ENCODE measurements at places on chromosomes 11 and 22.

DNA sequence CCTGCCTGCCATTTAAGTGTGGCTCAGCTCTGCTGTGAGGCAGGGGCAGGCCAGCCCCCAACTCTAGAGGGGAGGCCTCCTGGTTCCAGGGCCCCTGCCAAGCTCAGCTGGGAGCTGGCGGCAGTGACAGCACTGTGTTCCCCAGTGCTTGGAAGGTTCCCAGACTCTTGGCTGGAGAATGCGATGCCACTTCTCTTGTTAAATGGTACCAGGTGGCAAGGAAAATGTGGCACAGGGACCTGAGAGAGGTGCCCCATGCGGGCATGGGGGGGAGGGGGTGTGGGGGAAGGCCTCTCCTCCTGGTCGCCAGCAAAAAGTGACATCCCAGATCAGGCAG, 8.4 kb upstream of the TNFRSF13C start:
- no peak for DNase-seq

GRCh38 chr11:114088836-114089235, 29.3 kb downstream of the ZBTB16 start:
- DNase-seq: no peak

GRCh38 chr11:71212871-71213559, 39.4 kb downstream of the SHANK2 start:
- DNase-seq: no peak

DNA sequence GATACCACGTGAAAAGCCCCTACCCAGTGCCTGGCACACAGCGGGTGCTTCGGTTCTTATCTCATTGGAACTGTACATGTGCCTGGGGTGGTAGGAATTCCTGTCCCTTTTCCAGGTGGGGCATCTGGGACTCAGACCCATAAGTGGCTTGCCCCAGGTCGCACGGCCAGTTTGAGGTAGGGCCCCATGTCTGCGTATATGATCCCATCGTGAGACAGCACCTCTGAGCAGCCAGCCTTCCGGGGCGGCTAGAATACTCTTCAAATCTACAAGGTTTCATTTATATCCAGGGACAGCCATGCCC, 33.5 kb upstream of the SMIM38 start:
- DNase-seq: no peak

- DNase-seq: no peak
Observed at GRCh38 chr11:1765871-1766718, 2.4 kb upstream of the CTSD start.

GRCh38 chr11:75167617-75168016, 16.7 kb downstream of the SLCO2B1 start:
- DNase-seq: no peak

DNA sequence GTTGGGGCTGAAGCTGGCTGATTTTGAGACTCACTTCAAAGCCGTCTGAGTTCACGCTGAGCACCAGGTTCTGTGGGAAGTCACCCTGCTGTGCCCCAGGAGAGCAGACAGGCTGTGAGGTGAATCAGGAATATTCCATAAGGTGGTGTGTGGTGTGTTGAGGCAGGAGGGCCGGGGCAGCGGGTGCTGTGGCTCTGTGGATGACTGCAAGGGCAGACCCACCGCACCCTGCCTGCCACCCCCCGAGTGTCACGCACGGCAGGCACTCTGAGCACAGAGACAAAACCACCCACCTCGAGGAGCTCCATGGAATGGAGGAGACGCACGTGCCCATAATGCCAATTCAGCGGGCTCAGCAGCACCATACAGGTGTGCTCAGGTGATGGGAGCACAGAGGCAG, 147.8 kb downstream of the PKNOX2 start:
- no peak for DNase-seq

Measured in M059J (cell line).